ENCODE measurements at places on chromosomes 13 and 19. TPM values are rescaled to one million over a fixed set of nuclear protein-coding genes. Genes with fewer than 3 reads are reported as not detected.

ISOC2 gene
- 50.6 TPM for total RNA-seq

MPV17L2 gene
- total RNA-seq: 9.4 TPM

SIGLEC11 gene
- not detected for total RNA-seq

LILRB1 gene
- not detected for total RNA-seq

LGALS7B gene
- total RNA-seq: not detected

ZNF350 gene
- 9.0 TPM for total RNA-seq

PSG4 gene
- not detected for total RNA-seq

APOC4 gene
- not detected for total RNA-seq

All from epithelial cell of umbilical artery (primary cell).